GM23248 (cell line): ENCODE measurements at places on chromosomes 7 and 10.

DNA sequence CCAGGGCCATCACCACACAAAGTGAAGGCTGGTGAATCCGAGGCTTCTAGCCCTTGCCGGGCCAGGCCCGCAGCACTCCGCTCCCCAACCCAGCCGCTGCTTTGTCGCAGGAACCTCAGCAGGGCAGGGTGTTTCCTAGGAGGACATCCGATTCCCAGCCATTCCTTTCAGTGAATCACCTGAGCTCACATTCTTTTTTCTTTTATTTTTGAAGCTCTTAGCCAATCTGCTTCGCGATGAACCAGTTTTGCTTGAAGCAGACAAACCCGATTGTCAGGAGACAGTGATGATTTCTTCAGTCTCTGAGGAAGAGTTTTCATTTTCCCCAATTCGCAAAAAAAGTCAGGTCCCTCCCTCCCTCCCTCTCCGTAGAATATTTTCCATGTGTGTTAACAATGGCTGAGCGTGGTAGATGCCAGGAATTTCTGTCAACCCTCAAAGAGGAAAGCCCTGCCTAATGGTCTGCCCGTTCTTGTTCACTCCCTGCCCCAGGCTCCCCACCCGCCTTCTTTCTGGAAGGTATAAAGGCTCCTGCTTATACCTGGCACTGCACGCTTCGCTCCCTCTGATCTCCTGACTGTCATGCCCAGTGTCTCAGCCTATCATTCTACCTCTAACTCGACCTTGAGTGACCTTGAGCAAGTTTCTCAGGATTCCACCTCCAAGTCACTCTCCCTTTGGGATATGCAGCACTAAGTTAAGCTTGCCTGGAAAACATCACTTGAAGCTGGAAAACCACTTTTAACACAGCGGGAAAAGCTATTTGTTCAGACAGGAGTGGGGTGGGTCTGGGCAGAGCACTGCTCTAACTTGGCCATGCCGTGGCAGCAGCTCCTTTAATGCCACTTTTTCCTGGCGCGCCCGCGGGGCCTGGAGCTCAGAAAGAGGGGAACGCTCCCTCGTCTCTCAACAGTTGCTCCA lies 35.1 kb downstream of the EGFR start:
- DNase-seq = peak; percentile 76

- DNase-seq = no peak
These were observed 198.7 kb downstream of the ZNF438 start for GRCh38 chr10:30832749-30833627.

- peak; percentile 88 for DNase-seq
These were observed 13.0 kb upstream of the TES start for GRCh38 chr7:116197360-116197759.

DNA sequence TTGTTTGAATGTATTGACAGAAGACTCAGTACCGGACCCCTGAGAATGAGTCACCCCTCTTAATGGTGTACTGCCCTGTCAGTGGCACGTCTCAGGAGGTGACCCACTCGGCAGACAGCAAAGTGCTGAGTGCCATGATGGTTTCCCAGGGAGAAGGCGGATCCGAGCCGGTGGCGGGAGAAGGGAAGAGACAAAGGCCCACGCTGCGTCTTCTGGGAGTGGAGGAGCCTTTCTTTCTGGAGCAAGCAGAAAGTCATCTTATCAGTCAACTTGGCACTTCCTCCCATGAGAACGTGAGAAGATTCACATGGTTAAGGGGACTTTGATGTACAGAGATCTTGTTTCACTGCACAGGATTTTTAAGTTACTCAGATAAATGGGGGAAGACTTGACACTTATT lies 14.6 kb upstream of the PPP2R2D start:
- DNase-seq = no peak

GRCh38 chr7:4168041-4168440 lies 514.1 kb upstream of the FOXK1 start:
- no peak for DNase-seq

DNA sequence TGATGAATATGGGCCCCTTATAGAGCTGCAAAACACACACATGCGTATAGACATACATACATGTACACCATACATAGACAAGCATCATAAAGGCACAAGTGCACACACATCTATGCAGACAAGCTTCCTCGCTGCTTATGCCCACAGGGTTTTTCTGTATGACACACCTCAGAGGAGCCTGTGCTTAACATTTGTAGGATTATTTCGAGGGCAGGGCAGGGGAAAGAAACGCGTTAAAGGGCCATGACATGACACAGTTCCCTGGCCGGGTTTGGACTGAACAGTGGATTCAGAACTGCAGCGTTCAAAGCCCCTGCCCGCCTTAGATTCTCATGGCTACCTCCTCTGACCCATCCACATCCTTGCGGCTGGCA lies 44.8 kb downstream of the CHST3 start:
- peak; percentile 87 for DNase-seq
